ENCODE measurements at places on chromosomes 11 and 22. TPM values are rescaled to one million over a fixed set of nuclear protein-coding genes. Genes with fewer than 3 reads are reported as not detected.

DNA sequence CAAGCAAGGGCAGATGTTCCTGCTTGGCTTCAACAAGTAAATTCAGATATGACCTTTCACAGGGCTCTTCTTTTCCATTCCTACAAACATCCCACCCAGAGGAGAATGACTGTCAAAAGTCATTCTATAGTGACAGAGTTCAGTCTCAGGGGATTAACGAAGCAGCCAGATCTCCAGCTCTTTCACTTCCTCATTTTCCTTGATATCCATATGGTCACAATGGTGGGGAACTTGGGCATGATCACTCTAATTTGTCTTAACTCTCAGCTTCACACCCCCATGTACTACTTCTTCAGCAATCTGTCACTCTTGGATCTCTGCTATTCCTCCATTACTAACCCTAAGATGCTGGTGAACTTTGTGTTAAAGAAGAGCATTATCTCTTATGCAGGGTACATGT, 15.0 kb upstream of the OR8B8 start:
- H3K27me3 ChIP-seq: no peaks in the 10 kb centered on the region
- no peaks in the 10 kb centered on the region for H3K36me3 ChIP-seq
- no peak overlapping the region for H3K27ac ChIP-seq
- H3K4me1 ChIP-seq: no peaks in the 10 kb centered on the region

DNA sequence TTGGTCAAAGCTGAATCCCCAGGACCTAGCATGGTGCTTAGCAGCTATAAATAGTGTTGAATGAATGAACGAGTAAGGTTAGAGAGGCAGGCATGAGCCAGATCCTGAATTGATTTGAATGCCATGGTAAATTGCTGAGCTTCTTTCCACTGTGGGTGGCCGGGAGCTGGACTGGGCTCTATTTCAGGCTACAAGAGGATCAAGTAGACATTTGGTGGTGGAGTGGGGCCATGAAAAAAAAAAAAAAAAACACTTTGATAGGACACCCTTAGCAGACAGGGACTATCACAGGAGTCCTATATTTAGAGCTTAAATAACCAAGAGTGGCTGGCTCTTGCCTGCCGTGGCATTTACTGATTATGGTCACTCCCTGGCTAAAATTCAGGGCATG, 77.6 kb downstream of the MIAT start:
- no peak overlapping the region for H3K27ac ChIP-seq
- H3K36me3 ChIP-seq: no peaks in the 10 kb centered on the region
- no peaks in the 10 kb centered on the region for H3K27me3 ChIP-seq
- H3K4me3 ChIP-seq: no peak overlapping the region
- no peak for DNase-seq

Gene NOX4
- total RNA-seq: 15.6 TPM

Gene HBG1
- not detected for total RNA-seq

Gene CLCF1
- 7.8 TPM for total RNA-seq

Measured in thyroid gland (tissue), 4 donors.